CD4-positive, alpha-beta T cell treated with Interleukin-15 for 4 hours (primary cell): ENCODE measurements at places on chromosomes 12 and 14.

DNA sequence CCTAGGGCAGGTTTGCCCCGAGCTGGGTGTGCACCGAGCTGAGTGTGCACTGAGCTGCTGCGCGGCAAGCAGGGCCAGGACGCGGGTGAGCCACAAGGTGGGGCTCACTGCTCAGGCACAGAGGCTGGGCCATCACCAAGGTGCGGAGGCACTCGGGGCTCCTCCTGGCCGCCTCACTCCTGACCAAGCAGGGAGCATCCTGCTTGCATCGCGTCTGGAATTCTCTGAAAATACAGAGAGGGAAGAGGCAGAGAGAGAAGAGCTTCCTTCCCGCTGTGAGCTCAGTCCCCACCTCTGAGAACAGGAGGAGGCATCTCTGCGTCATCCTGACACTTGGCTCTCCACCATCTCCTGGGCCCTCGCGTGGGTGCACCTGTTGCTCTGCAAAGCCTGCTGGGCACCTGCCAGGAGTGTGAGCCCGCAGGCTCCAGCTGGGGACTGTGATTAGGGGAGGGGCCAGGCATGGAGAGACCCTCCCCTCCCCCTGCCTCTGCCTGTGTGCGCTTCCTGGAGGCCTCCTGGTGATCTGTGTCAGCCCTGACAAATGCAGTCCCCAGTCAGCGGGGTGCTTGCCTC is 116.3 kb downstream of the GLT1D1 start:
- no peak for DNase-seq

DNA sequence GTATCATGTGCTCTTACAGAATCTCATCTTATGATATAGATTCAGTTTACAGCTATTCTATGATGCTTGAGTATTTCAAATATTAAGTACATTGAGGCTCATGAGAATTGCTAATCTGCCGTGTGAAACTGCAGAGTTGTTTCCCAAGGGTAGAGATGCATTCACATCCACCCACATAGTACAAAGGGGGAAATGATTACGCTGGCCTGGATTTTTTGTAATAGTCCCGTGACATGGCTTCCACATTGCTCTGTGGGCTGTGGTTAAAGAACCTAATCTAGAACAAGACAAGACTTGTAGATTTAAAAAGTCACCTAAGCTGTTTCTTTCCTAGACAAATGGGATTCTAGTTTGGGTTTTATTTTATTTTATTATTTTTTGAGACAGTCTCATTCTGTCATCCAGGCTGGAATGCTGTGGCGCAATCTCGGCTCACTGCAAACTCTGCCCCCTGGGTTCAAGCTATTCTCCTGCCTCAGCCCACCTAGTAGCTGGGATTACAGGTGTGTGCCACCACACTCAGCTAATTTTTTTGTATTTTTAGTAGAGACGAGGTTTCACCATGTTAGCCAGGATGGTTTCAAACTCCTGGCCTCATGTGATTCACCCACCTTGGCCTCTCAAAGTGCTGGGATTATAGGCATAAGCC is 13.0 kb upstream of the RIOX1 start:
- DNase-seq = no peak

DNA sequence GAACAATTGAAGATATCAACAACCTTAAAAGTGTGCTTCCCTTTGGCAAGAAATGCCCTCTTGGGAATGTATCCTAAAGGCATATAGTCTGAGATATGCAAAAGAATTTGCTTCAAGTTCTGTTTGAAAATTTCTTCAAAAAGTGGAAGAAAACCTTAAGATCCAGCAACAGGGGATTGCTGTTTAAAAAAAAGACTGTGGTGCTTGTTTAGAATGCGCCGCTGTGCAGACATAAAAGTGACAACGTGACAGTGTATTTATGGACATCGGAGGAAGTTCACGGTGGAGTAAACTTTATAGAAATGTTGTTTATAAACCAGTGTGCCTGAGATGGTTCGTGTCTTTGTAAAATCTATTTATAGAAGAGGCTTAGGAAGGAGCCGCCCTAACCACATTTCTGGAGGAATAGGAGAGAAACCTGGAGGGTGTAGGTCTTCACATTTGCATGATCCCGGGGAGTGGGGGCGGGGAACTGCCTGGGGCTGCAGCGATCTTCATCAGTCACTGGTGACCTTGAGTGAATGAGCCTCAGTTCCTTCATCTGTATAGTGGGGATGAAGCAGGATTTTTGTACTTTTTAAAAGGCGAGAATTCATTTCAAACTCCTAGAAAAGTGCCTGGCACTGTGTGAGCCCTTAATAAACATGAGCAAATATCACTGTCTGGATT is 27.5 kb downstream of the ADGRD1 start:
- no peak for DNase-seq

DNA sequence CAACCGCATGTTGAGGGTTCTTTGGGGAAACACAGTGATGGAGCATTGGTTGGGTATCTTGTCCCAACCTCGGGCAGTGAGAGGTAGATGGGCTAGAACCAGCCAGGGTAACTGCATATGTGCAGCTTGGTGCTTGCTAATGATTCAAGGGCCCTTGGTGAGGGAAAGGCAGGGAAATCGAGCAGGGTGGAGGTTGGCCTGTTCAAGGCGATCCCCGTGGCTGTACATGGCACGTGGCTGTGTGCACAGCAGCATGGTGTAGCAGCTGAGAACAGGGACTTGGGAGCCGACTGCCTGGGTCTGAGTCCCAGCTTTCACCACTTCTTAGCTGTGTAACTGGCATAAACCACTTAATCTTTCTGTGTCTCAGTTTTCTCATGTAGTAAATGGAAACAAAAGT is 45.5 kb upstream of the OAS1 start:
- DNase-seq = no peak

- DNase-seq = no peak
Measured at GRCh38 chr14:22978981-22979671, 3.2 kb downstream of the AJUBA start.

- DNase-seq = no peak
Measured at GRCh38 chr12:54606556-54606955, 18.1 kb upstream of the PPP1R1A start.

GRCh38 chr14:56422703-56423213 is 156.8 kb upstream of the TMEM260 start:
- DNase-seq = peak; percentile 9
